Stimulated activated CD4-positive, alpha-beta T cell treated with anti-CD3 and anti-CD28 coated beads, Interleukin-1b, Interleukin-23, amount 100 ng/mL, for 24 hours (primary cell): ENCODE measurements at places on chromosomes 2 and 18.
A peak's percentile ranks its signal among the peaks of the same experiment; 100 is the strongest.

DNA sequence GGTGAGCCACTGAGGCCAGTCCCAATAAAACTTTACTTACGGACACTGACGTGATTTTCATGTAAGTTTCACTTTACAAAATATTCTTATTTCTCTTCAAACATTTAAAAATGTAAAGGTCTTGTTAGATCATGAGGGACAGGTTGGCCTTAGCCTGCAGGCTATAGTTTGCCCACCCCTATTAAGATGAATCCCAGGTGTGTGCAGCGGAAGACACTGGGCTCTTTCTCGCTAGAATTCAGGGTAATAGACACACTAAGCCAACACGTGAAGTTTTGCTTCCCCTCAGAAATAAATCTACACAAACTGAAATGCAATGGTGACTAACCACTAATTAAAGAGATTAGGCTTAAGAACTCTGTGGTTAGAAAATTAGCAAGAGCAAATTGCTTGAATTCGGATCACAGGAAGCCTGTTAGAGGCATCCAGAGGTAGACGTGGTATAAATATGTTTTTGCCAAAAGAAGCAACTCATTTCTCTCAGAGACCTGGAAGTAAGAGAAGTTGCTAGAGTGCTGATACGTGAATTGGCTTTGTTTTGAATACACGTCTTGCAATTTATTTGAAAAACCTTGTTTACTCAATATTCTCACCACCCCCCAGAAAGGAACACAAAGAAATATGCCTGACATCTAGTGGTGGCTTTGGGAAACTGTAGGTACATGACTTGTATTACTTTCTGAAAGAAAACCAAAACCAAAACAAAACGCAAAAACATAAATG lies 151.6 kb downstream of the DTNB start:
- peak; percentile 6 for DNase-seq

DNA sequence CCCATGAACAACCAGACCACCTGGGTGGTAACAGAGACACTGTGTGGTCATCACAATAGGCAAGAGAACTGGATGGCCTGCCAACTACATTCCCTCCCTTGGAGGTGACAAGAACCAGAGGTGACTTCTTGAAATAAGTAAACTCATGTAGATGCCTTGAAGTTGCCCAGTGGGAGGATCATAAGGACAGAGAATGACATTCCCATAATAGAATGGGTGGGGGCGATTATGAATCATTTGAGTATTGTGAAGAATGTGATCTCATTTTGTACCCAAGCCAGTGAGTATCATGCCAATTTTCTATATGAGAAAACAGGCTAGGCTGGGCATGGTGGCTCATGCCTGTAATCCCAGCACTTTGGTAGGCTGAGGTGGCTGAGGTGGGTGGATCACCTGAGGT lies 211.4 kb upstream of the GYPC start:
- DNase-seq = no peak

GRCh38 chr2:178309541-178309940 lies 115.2 kb downstream of the OSBPL6 start:
- no peak for DNase-seq

GRCh38 chr2:197575987-197576386 lies 60.1 kb downstream of the MOB4 start:
- DNase-seq = no peak

DNA sequence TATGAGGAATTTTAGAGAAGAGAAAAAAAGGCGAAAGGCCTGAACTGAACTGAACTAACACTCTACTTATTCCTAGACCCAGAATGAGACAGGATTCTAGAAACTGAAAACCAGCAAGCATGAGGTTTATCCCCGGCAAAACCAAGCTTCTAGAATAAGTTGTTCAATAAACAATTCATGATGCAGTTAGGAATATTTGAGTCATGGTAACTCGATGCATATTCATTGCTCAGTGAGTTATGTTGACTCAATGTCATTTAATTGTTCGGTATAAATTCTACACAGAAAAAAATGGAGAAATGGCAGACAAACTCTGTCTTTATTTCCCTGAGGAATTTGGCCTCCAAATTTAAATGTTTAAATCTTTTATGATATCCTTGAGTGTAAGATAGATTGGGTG lies 321.5 kb downstream of the SATB2 start:
- DNase-seq = no peak

DNA sequence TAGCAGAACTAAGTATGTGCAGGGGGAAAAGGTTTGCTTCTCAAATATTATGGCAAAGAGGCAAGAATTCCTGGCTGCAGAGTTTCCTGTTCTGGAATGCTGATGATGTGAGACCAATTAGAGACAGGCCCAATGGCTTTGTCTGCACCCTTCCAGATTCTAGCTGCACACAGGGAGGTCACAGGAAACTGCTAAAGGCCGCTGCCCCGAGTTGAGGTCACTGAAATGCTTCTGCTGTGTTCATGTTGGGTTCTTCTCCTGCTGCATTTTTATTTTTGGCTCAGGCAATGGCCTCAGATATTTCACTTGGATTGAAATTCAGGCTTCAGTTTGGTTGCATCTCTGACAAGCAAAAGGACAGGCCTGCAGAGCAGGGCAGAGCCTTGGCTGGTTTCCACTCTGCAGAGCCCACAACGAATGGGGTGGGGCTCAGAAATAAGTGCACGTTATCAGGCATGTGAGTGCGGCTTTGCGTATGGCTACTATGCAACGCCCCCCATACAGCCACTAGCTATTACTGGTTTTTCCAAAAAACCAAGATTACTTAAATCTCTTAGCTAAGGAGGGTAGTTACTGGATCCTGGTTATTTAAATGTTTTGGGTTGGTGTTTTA lies 66.9 kb upstream of the FZD5 start:
- DNase-seq = no peak

DNA sequence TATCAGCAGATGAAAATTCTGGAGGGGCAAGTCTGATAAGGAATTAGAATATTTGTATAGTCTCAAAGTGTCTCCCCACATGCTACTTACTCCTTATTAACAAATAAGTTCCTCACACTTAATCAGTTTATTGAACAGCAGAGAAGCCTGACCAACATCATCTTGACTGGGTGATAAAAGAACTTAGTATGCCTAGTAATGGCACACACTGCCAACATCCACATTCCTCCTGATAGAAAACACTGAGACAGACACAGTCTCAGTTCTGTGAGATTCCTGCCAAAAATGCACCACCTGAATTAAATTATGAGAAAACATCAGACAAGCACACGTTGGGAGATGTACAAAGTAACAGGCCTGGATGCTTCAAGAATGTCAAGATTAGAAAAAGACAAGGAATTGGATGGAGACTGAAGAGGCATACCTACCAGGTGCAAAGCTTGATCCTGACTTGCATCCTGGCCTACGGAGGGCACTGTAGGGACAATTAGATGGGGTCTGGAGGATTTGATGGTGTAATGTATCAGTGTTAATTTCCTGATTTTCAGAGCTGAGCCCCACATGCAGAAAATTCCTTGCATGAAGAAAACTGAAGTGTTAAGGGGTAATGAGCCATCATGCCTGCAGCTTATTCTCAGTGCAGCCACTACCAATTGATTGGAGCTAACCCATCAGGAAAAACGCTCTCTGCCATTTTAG lies 200.4 kb upstream of the SH3BP4 start:
- DNase-seq = no peak

DNA sequence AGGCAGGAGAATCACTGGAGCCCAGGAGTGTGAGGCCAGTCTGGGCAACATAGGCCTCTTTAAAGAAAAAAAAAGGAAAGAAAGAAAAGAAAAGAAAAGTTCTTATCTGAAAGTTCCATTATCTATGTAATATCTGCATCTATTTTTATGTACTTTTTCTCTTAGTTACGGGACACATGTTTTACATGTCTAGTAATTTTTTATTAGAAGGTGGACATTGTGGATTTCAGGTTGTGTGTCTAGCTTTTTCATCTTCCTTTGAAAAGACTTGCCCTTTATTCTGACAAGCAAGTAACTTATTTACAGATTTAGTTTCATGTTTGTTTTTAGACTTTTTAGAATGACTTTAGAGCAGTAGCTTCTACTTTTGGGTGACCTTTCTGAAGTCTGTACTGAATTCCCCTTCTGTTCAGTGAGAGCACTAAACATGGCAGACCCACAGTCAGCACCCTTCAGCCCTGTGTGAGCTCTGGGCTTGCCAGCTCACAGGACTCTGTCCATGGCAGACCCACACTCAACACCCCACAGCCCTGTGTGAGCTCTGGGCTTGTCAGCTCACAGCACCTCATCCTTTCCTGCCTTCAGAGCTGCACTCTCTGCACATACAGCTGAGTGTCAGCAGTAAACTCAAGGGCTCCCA lies 17.5 kb downstream of the TRAPPC12 start:
- DNase-seq = no peak

- DNase-seq = no peak
These were observed 84.8 kb upstream of the ITGA6 start for GRCh38 chr2:172342611-172343010.

DNA sequence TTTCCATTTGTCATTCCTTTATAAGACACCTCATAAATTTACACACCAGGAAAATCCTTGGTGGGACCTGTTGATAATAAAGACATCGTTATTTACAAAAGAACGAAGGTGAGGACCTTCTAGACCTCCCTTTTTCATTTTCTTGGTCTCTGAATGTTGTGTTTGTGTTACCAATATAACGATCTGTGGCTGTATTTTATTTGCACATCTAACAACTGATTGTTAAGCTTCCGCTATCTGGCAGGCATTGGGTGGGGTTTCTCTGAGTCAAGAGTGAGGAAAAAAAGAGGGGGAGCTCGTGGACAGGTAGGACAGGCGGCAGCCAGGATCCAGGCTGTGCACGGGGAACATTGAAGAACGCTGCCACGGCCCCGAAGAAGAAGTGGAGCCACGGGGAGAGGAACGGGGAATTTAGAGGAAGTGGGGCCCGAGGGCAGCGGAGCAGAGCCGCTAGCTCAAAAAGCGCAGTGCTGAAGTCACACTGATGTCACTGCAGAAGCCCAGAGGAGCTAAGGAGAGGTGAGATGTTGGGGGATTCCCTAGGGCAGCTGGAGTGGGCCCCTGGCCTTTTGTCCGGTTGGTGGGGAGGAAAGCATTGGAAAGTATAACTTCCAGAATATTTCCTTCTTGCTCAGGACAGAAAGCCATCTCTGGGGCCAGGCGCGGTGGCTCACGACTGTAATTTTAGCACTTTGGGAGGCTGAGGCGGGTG lies 20.9 kb upstream of the DNMT3A start:
- DNase-seq = peak; percentile 50

- no peak for DNase-seq
These were observed 1.1 kb upstream of the MAT2A start for GRCh38 chr2:85537600-85538506.

DNA sequence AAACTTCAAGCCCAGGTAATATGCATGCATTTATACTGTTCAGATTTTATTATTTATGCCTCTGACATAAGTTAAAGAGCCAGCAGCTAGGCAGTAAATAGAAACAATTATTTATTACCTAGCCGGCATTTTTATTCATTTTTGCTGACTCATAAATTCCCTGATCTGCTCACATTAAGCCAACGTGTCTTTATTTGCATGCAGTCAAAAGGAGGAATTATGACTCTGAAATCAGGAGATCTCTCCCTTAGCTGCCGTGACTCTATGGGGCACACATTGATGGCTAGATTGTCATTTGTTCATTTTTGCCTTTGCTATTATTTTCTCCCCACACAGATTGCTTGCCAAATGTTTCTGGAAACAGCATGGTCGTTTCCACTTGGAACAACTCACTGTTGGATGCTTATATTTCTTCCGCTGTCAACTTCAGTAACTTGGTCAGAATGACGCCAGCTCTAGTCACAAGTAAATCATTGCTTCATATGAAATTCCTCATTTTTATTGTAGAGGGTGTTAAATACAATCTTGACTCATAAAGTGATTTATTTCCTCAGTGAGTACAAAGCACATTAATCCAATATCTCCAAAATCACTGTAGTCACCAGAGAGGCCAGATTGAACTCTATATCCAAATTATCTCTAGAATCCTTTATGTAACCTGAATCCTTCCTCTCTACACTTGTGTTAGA lies 15.9 kb upstream of the ZBTB14 start:
- no peak for DNase-seq

GRCh38 chr2:217964275-217965161 lies 38.3 kb downstream of the TNS1 start:
- DNase-seq = no peak

DNA sequence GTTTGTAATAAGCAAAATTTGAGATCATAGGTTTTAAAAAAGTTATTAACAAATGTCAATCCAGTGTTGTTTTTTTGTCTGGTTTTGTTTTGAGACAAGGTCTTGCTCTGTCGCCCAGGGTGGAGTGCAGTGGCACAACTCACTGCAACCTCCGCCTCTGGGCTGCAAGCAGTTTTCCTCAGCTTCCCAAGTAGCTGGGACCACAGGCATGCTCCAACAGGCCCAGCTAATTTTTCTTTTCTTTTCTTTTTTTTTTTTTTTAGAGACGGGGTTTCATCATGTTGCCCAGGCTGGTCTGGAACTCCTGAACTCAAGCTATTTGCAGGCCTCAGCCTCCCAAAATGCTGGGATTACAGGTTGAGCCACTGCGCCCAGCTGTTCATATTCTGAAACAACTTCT lies 31.3 kb downstream of the GALNT3 start:
- DNase-seq = no peak

DNA sequence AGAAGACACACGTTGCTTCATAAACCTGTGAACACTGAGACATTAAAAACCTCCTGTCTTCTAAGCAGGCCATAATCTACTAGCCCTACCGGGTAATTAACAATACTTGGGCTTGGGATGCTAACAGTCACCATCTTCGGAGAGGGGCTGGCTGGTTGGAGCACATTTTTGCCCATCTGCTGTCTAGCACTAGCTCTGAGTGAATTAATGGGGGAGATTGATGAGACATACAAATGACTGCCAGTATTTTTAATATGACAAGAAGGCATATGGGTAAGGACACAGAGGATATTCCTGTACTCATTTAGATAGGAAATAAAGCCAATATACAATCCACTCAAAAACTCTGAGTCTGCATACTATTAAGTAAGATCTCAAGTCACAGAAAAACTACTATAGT lies 651.6 kb upstream of the SOX11 start:
- no peak for DNase-seq

DNA sequence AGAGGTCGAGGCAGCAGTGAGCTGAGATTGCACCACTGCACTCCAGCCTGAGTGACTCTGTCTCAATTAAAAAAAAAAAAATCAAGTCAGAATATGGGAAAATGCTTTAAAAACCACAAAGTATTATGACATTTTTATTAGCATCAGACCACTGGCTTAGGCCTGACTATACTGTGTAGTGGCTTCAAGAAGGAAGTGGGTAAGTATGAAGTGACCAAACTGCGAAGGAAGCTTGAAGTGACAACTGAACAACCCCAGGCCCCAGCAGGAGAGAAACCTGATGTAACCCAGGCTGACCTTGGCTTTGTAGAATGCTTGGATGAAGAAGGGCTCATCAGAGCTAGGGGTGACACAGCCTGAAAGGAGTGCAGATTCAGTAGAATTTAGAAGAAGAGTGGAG lies 21.4 kb upstream of the HAAO start:
- no peak for DNase-seq

GRCh38 chr18:35514752-35515459 lies 17.1 kb upstream of the INO80C start:
- no peak for DNase-seq

GRCh38 chr2:40629768-40630434 lies 178.0 kb upstream of the SLC8A1 start:
- DNase-seq = no peak
